Mesendoderm (in vitro differentiated cells): ENCODE measurements at places on chromosomes 12 and 14.

DNA sequence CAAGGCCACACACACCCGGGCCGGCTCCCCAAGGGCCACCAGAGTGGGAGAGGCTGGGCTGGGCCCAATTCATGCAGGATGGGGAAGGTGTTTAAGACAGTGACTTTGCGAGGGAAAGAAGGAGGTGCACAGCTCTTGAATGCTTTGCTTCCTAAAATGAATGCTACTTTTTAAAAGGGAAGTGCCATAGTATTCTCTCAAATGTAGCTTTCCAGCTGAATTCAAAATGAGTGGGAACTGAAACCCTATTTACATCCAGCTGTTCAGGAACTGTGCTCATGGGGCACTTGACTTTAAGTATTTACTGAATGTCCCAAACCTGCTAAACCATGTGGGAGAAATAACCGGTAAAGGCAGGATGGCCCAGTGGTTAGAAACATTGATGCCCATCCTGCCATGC is 7.6 kb downstream of the ITPK1 start:
- DNase-seq = no peak
- no peaks in the 10 kb centered on the region for H3K27me3 ChIP-seq
- no peak overlapping the region for H3K27ac ChIP-seq
- H3K4me1 ChIP-seq = peaks cover under 1% of the 10 kb centered on the region

DNA sequence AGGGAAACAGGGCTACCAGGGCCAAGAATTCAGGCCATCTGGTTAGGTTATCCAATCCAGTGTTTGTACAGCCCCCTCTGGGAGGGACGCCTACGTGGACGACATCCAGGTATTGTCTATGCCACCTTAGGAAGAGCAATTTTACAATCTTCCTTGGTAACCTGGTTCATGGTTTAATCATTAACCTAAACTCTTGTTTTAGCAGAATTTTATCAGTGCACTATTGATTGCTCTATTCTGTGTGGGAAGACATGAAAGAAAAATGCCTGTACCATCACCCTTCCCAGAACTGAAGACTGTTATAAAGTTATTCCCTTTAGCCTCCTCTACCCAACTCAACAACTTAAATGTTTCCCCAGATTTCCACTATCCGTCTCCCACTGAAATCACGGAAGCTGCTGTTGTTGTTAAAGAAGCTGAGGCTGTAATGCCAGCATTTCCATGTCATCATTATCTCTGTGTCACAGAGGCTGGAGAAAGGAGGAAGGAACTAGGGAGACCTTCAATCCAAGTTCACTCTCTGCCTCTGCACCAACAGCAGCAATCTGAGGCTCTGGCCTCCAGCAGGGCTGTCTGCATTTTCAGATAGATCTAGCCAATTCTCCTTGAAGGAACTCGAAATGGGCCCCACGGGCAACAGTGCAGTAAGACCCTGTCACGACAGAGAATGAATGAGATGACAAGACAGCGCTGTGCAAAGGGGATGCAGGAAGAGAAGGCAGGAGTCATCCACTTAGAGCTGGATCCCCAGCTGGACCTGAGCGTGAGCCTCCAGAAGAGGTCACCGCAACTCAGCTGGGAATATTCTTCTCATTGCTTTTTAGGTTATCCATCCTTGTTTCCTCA is 183.4 kb upstream of the GZMB start:
- no peaks in the 10 kb centered on the region for H3K36me3 ChIP-seq
- no peaks in the 10 kb centered on the region for H3K4me1 ChIP-seq
- no peak overlapping the region for H3K27ac ChIP-seq
- no peak overlapping the region for H3K4me3 ChIP-seq

DNA sequence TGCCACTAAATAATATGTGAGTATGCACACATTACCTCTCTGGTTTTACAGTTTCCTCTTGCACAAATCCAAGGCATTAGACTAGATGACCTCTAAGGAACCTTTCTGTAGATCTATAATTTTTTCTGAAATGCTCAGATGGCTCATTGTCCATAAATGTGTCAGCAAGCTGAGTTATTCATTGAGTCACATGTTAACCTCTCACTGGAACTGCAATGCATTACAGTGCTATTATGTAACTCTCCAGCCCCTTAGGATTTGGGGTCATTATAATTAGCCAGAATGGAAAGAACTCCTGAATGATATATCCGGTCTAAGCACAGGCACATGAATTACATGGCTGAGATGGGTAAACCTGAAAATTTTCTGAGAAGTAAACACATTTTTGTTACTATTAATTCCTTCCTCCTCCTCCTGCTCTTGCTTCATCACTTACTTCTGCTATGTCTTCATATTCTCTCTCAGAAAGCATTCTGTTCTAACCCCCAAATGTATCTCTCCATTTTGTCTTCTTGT is 20.3 kb upstream of the DRAM1 start:
- H3K36me3 ChIP-seq = no peaks in the 10 kb centered on the region
- H3K4me3 ChIP-seq = no peak overlapping the region
- no peaks in the 10 kb centered on the region for H3K4me1 ChIP-seq
- no peak for DNase-seq
- no peaks in the 10 kb centered on the region for H3K27me3 ChIP-seq

GRCh38 chr14:55303125-55303499 is 31.9 kb downstream of the FBXO34 start:
- no peak overlapping the region for H3K4me3 ChIP-seq
- no peak for DNase-seq
- H3K4me1 ChIP-seq = peaks cover 13% of the 10 kb centered on the region
- H3K36me3 ChIP-seq = no peaks in the 10 kb centered on the region
- H3K27ac ChIP-seq = no peak overlapping the region

DNA sequence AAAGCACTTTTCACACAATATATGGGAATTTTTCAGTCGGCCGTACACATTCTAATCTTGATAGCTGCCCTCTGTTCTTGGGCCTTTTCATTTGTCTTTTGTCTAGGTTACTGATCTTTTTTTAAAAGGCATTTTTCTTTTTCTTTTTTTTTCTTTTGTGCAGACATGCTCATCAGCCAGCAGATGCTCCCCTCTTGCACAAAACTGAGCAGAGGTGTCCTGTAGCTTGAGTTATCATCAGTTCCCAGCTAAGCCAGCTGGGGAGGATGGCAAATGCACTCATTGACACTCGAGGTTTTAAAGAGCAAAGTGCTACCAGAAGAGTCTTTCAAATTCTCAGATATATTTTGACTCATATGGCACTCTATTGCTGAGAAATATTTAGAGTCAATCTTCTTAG is 913.9 kb upstream of the SEL1L start:
- no peak overlapping the region for H3K4me3 ChIP-seq
- no peaks in the 10 kb centered on the region for H3K36me3 ChIP-seq
- H3K27me3 ChIP-seq = no peaks in the 10 kb centered on the region
- no peak overlapping the region for H3K27ac ChIP-seq
- no peaks in the 10 kb centered on the region for H3K4me1 ChIP-seq
- DNase-seq = peak; percentile 28

- H3K4me3 ChIP-seq = peak overlapping the region; percentile 70
- H3K27me3 ChIP-seq = no peaks in the 10 kb centered on the region
- DNase-seq = no peak
- peaks cover 6% of the 10 kb centered on the region for H3K4me1 ChIP-seq
- H3K27ac ChIP-seq = peak overlapping the region; percentile 91
Measured at GRCh38 chr12:92928421-92928961, 604 bp downstream of the EEA1 start.

- no peak overlapping the region for H3K4me3 ChIP-seq
- no peaks in the 10 kb centered on the region for H3K36me3 ChIP-seq
- H3K27ac ChIP-seq = no peak overlapping the region
- no peaks in the 10 kb centered on the region for H3K4me1 ChIP-seq
Measured at GRCh38 chr12:96224219-96224615, 30.0 kb downstream of the ELK3 start.

DNA sequence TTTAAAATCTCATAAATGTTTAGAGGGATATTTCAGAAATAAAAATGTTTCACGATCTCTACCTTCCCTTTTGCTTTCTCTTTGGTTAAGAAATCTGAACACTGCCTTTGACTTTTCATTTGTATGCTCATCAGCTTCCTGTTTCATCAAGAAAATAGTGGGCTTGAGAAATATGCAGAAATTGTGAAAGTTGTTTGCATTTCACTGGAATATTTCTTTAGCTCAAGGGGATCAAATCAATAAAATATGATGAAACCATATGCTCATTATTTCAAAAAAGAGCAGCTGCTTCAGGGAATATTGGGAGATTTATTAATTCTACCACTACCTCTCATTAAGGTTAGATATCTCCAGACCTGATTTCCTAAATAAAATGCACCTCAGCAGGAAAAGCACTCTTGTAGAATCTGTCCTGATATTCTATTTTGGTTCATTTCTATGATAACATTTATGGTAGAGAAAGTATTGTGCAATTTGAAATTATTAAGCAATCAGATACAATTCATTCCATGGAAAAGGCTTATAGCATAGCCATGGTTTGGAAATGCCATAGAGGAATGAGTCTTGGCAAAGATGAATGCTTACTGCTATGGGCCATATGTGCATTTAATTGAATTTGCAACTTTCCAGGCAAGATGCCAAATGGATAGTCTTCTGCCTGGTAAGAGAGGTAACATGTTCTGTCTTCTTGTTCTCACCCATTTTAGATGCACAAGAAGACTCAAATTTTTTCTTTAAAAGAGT is 212.6 kb upstream of the SLC16A7 start:
- H3K27me3 ChIP-seq = no peaks in the 10 kb centered on the region
- H3K36me3 ChIP-seq = no peaks in the 10 kb centered on the region
- H3K4me1 ChIP-seq = peaks cover 2% of the 10 kb centered on the region
- no peak for DNase-seq
- no peak overlapping the region for H3K27ac ChIP-seq
- H3K4me3 ChIP-seq = no peak overlapping the region

- no peaks in the 10 kb centered on the region for H3K4me1 ChIP-seq
- peaks cover 1% of the 10 kb centered on the region for H3K36me3 ChIP-seq
- H3K27ac ChIP-seq = no peak overlapping the region
- no peak for DNase-seq
- H3K27me3 ChIP-seq = no peaks in the 10 kb centered on the region
Measured at GRCh38 chr14:73723406-73723796, 9.2 kb upstream of the PNMA1 start.

DNA sequence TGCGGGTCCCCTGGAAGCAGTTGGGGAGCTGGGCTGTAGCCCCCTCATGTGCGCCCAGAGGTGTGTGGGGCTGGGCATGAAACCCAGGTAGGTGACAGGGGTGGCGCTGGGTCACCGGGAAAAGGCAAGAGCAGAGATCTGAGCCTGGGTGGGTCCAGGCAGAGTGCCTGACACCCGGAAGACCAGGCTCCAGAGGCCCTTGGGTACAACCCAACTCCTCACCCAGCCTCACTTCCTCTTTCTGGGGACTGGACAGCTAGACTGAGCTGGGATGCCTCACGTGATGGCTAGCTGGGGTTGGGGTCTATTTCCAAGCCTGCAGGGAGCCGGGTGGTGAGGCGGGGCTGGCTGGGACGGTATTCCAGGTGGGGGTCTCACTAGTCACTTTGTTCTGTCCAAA is 16.3 kb upstream of the CYP46A1 start:
- H3K4me1 ChIP-seq = peaks cover 15% of the 10 kb centered on the region
- no peak for DNase-seq
- no peak overlapping the region for H3K4me3 ChIP-seq
- no peaks in the 10 kb centered on the region for H3K27me3 ChIP-seq
- H3K36me3 ChIP-seq = no peaks in the 10 kb centered on the region

DNA sequence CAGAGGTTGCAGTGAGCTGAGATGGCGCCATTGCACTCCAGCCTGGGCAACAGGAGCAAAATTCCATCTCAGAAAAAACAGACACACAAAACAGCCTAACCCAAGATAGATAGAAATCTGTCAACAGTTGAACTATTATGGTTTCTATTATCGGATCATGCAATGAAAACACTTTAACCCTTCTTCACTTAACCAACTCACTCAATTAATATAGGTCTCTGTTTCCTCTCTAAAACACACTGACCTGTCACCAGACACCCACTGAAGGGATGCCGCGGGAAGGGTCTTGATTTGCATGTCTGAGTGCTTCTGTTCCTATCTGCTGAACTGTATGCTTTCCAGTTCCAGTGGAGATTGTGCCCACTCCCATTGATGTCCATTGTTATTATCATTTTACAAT is 38.0 kb upstream of the NUDT4 start:
- H3K4me3 ChIP-seq = no peak overlapping the region
- no peaks in the 10 kb centered on the region for H3K36me3 ChIP-seq
- H3K27me3 ChIP-seq = no peaks in the 10 kb centered on the region
- H3K4me1 ChIP-seq = no peaks in the 10 kb centered on the region
- DNase-seq = no peak

DNA sequence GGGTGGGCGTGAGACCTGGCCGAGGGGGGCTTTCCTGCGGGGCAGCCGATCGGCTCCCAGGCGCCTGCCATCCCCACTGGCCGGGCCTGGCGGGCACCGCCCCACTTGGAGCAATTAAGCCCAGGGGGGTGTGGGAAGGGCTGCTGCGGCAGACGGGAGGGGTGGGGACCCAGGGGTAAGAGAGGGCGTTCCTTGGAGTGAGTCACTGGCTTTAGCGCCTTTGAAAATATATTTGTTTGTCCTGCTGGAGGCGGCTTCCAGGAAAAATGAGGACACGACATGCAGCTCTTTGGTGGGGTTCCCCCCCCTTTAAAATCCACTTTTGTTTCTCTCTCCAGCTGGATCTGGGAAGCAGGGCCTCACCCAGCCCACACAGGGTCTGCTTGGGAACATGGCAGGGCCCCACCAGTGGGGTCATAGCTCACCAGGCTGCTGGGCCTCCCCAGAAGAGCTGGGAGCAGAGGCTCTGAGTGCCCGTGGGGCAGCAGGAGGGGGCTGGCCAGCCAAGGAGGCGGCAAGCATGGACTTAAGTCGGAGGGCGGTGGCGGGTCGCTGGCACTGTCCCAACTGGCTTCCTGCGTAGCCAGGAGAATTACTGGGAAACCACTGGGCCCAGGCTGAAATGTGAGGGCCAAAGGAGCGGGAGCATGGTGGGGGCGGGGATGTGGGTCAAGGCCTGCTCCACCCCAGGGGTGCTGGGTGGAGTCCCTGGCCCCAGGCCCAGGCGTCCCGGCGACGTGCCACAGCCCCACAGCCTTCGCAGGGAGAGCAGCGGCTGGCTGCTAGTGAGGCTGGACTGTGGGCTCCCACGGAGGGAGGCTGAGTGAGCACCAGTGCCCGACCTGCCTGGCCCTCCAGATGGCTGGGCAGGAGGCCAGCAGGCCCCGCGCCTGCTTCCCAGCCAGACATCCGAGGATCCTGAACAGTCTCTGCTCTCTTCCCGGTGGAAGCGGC is 128.0 kb downstream of the RFLNA start:
- no peaks in the 10 kb centered on the region for H3K27me3 ChIP-seq
- no peak for DNase-seq
- H3K4me3 ChIP-seq = no peak overlapping the region
- H3K36me3 ChIP-seq = peaks cover 3% of the 10 kb centered on the region
- H3K27ac ChIP-seq = peak overlapping the region; percentile 5
- H3K4me1 ChIP-seq = no peaks in the 10 kb centered on the region

- no peaks in the 10 kb centered on the region for H3K36me3 ChIP-seq
- no peaks in the 10 kb centered on the region for H3K27me3 ChIP-seq
- no peak overlapping the region for H3K4me3 ChIP-seq
- H3K4me1 ChIP-seq = no peaks in the 10 kb centered on the region
- no peak overlapping the region for H3K27ac ChIP-seq
Measured at GRCh38 chr12:25558586-25558985, 5.5 kb upstream of the LMNTD1 start.
